Foreskin keratinocyte (primary cell): ENCODE measurements at places on chromosomes 13 and 19. TPM values are rescaled to one million over a fixed set of nuclear protein-coding genes. Genes with fewer than 3 reads are reported as not detected.

The CGB5 gene
- 0.34 TPM in 1 of 2 replicates, not detected in the other for total RNA-seq

The ZNF730 gene
- 1.5 and 2.8 TPM in 2 replicates for total RNA-seq

The IGLON5 gene
- not detected in 2 replicates for total RNA-seq

The GPR18 gene
- not detected in 2 replicates for total RNA-seq

The TMEM255B gene
- total RNA-seq, result 0.95 and 1.4 TPM in 2 replicates

The ZNF418 gene
- 4.9 and 6.2 TPM in 2 replicates for total RNA-seq

The ZNF439 gene
- total RNA-seq, result 0.68 and 0.74 TPM in 2 replicates

The PTH2 gene
- total RNA-seq, result not detected in 2 replicates

The SYNE4 gene
- 1.2 TPM in 2 replicates for total RNA-seq

The NXNL1 gene
- not detected in 2 replicates for total RNA-seq

The NOTCH3 gene
- 0.21 and 0.24 TPM in 2 replicates for total RNA-seq

The GPR12 gene
- not detected in 2 replicates for total RNA-seq

The LILRA6 gene
- total RNA-seq, result not detected in 2 replicates

The ZNF829 gene
- total RNA-seq, result 3.5 and 4.1 TPM in 2 replicates

The FCAR gene
- total RNA-seq, result not detected in 2 replicates

The GJB6 gene
- 8.7 and 19.0 TPM in 2 replicates for total RNA-seq

The MYO1F gene
- 0.07 and 0.11 TPM in 2 replicates for total RNA-seq

The MEF2B gene
- 0.18 TPM in 1 of 2 replicates, not detected in the other for total RNA-seq

The RNF17 gene
- not detected in 2 replicates for total RNA-seq

The ITM2B gene
- 211 and 221 TPM in 2 replicates for total RNA-seq

The IL4I1 gene
- 0.44 and 0.46 TPM in 2 replicates for total RNA-seq

The GGN gene
- total RNA-seq, result 0.42 and 0.58 TPM in 2 replicates

The TMEM238 gene
- 1.4 and 1.5 TPM in 2 replicates for total RNA-seq

The ZNF417 gene
- 6.5 and 7.3 TPM in 2 replicates for total RNA-seq

The FUT1 gene
- 8.0 and 8.2 TPM in 2 replicates for total RNA-seq

The CHAMP1 gene
- total RNA-seq, result 19.3 and 21.8 TPM in 2 replicates

The SELENOV gene
- not detected in 2 replicates for total RNA-seq

The LILRB5 gene
- total RNA-seq, result not detected in 2 replicates

The SMIM44 gene
- not detected in 2 replicates for total RNA-seq

The AMER2 gene
- not detected in 2 replicates for total RNA-seq

The NLRP7 gene
- not detected in 2 replicates for total RNA-seq

The RFXANK gene
- total RNA-seq, result 118 and 132 TPM in 2 replicates

The EBI3 gene
- not detected in 2 replicates for total RNA-seq

The SLC1A5 gene
- 176 and 218 TPM in 2 replicates for total RNA-seq

The PALM gene
- total RNA-seq, result 0.04 and 0.10 TPM in 2 replicates

The OR4F17 gene
- not detected in 2 replicates for total RNA-seq

The ZNF283 gene
- total RNA-seq, result 6.1 and 7.1 TPM in 2 replicates

The ZNF723 gene
- not detected in 2 replicates for total RNA-seq

The PPP1R15A gene
- total RNA-seq, result 39.3 and 41.1 TPM in 2 replicates

The SOHLH2 gene
- total RNA-seq, result not detected in 2 replicates

The HPN gene
- total RNA-seq, result not detected in 2 replicates

The YJEFN3 gene
- 0.35 and 0.51 TPM in 2 replicates for total RNA-seq

The ALOX5AP gene
- total RNA-seq, result 0.35 and 0.41 TPM in 2 replicates

The SOX1 gene
- not detected in 2 replicates for total RNA-seq

The CPB2 gene
- total RNA-seq, result not detected in 2 replicates

The DENND1C gene
- total RNA-seq, result 0.07 and 0.10 TPM in 2 replicates

The WDR87 gene
- not detected in 2 replicates for total RNA-seq

The SEMA6B gene
- 1.3 and 1.7 TPM in 2 replicates for total RNA-seq

The LPAR2 gene
- 12.6 and 15.1 TPM in 2 replicates for total RNA-seq

The CERS4 gene
- 5.2 and 9.9 TPM in 2 replicates for total RNA-seq

The CBY2 gene
- not detected in 2 replicates for total RNA-seq

The ZNF66 gene
- total RNA-seq, result 2.3 and 2.6 TPM in 2 replicates

The CEACAM3 gene
- not detected in 2 replicates for total RNA-seq

The TMEM190 gene
- not detected in 2 replicates for total RNA-seq
